Fibroblast of skin of right quadriceps (primary cell): ENCODE measurements at places on chromosomes 2 and 18.

DNA sequence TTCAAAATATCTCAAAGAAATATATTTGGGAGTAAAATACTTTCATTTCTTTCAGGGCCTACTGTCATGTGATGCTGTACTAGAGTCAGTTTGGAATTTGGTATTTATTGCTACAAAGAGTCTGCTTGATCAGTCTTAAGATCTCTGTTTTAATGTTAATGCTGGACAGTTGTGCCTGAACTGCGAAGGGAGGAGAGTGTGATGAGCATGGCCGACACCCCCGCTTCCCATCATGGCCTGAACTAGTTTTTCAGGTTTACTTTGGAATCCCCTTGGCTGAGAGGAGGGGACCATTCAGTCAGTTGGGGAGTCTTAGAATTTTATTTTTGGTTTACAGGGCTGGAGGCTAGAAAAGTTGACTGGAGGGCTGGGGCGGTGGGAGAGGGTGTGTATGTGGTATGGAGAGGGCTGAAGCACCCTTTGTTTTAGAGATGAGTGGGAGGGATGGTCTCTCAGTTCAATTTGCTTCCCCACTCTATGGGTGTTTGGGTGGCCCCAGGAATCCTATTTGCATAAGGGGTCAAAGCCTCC is 20.9 kb upstream of the TEX44 start:
- no peak for DNase-seq

DNA sequence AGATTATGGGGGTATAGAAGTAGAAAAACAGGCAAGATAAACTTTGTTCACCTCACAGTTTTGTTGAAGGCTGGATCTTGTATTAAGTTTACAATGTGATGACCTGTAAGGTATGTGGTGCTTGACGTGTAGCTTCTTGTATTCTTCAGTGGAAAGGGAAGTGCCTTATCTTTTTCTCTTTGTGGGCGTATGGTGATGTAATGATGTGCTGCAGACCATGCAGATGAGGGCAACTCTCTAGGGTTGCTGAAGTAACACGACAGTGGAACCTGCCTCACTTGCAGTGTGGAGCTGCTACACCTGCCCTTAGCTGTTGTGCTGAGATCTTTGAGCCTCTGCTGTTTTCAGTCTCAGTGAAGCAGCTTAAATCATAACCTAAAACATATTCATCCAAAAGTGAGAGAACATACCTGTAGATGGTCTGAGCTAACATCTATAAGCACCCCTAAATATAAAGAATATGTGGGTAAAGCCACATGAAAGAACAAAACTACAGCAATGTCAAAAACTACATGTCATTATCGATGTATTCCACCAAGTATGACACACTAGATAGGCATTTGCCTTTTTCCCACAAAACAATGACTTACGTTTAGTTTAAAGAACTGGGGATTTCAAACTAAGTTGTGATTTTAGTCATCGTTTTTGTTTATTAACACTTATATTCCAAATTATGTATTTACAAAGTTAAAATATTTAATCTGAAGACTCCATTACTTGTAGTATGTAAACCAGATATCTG is 1144.1 kb downstream of the CNTNAP5 start:
- peak; percentile 49 for DNase-seq

DNA sequence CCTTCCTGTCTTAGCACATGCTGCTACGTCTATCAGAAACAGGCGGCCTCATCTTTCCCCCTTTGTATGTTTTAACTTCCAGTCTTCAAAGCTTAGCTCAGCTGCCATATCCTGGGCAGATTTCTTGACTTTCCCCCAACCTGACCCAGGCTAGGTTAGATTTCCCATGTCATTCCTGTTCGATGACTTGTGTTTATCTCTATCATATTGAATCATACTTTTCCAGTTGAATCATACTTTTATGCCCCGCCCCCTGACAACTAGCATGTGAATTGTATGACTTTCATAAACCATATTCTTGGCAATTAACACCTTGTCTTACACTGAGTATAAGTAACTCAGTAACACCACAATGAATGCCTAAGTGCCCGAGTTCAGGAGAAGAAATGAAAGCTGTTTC is 128.3 kb downstream of the CYRIA start:
- DNase-seq: peak; percentile 56

GRCh38 chr2:37614061-37614738 is 57.2 kb downstream of the CDC42EP3 start:
- peak; percentile 92 for DNase-seq

GRCh38 chr2:109347626-109348025 is 218.6 kb downstream of the SH3RF3 start:
- no peak for DNase-seq

GRCh38 chr18:10526561-10526949 is 728 bp downstream of the NAPG start:
- DNase-seq: no peak

- DNase-seq: no peak
These were observed 36.2 kb downstream of the ACOXL start for GRCh38 chr2:110768591-110768990.

GRCh38 chr2:165796129-165796528 is 2.1 kb upstream of the GALNT3 start:
- DNase-seq: no peak

DNA sequence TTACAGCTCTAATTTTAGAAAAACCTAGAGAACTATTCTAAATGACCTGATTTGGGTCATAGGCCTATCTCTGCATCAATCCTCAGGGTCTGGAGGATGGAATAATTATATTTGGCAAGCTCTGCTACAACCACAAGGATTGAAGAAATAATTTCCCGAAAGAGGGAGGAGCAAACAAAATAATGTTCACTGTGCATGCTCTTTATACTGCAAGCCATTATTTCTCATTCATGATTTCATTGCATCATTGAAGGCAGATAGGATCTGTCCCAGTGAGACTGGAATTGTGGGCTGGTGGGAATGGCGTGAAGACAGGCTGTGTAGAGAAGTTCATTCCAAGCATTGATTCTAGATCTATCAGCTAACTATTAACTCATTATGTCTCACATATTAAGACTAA is 12.7 kb upstream of the MAPRE2 start:
- peak; percentile 78 for DNase-seq

GRCh38 chr2:107543793-107544192 is 282.9 kb upstream of the RGPD4 start:
- no peak for DNase-seq

DNA sequence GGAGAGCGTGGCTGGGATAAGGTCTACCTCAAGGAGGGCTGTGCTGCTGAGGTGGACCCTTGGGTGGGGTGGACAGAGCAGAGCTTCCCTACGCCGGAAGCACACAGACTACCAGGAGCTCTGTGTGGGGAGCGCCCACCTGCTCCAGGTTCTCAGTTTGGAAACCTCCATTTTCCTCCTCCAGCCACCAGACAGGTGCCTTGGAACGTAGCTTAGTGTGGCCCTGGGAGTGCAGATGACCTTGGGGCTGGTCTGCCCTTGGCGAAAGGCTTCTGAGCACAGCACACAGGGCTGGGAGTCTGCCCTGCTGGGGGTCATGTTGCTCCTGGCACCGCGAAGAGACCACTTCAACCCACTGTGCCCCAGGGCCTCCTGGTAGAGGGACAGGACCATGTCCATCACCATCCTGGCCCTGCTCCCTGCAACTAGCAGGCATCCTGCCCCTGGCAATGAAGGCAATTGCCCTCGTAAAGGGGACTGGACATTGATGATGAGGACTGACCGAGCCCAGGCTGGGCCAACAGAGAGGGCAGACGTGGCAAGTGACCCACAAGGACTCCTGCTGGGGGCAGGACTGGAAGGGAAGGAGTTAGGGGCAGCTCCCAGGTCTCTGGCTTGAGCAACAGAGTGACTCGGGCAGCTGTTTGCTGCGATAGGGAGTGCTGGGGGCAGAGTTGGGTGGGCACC is 214.7 kb downstream of the CYP26B1 start:
- DNase-seq: no peak

DNA sequence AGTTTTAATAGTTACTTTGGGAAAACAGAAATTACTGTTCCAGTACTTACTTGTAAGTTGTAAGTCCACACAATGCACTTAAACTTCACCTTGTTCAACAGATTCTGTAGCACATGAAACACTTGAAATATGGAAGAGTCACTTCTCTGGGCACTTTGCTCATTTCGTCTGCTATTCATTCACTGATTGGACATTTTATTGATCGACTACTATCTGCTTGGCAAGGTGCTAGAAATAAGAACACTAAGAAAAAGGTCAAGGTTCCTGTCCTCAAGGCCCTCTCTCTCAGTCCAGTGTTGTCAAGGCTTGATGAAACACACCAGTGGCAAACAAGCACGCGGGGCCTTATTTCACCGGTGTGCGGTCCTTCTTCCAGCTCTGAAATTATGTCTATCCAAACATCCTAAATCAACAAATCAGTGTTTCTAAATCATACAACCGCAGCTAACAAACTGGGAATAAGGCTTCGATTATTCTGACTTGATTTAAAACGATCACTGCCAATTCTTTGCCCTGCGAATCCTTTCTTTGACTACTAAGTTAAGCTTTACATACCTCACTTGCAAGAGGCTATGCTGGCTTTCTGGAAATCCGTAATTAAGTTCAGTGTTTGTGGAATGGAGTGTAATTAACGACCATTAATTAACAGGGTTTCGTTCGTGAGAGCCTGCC is 780 bp upstream of the ITGAV start:
- DNase-seq: no peak

DNA sequence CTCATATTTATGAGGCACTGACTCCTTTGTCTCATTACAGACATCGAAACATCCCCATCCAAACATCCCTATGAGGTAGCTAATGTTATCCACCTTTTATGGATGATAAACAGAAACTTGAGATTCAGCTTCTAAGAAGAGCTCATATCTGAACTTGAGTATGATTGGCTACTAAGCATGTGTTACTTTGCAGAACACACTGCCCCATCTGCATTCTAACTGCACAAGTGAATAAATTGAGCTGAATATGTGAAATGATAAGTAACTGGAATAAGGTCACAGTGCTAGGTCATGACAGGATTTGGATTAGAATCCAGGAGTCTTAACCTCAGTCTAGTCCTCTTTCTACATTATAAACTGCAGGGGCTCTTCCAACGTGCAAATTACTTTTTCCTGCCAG is 172.7 kb downstream of the SETBP1 start:
- DNase-seq: no peak

GRCh38 chr18:36620788-36621187 is 208.0 kb downstream of the TPGS2 start:
- DNase-seq: peak; percentile 38

- DNase-seq: no peak
These were observed 737 bp upstream of the MAPK4 start for GRCh38 chr18:50558948-50559751.

- no peak for DNase-seq
These were observed 24.2 kb upstream of the COX7A2L start for GRCh38 chr2:42385225-42385624.

- peak; percentile 36 for DNase-seq
These were observed 117.4 kb downstream of the LRATD1 start for GRCh38 chr2:14749884-14750283.

DNA sequence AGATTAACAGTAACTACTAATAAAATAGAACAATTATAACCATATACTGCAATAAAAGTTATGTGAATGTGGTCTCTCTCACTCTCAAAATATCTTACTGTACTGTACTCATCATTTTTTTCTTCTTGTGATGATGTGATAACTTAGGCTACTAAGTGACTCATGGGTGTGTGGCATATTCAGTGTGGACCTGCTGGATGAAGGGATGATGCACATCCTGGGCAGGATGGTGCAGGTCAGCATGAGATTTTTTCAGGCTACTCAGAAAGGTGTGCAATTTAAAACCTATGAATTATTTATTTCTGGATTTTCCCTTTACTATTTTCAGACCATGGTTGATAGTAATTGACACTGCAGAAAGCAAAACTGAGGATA is 90.7 kb downstream of the NCKAP5 start:
- DNase-seq: peak; percentile 31

GRCh38 chr2:144454466-144455287 is 65.2 kb downstream of the ZEB2 start:
- peak; percentile 42 for DNase-seq

GRCh38 chr2:206063635-206064034 is 22.3 kb downstream of the INO80D start:
- DNase-seq: no peak

DNA sequence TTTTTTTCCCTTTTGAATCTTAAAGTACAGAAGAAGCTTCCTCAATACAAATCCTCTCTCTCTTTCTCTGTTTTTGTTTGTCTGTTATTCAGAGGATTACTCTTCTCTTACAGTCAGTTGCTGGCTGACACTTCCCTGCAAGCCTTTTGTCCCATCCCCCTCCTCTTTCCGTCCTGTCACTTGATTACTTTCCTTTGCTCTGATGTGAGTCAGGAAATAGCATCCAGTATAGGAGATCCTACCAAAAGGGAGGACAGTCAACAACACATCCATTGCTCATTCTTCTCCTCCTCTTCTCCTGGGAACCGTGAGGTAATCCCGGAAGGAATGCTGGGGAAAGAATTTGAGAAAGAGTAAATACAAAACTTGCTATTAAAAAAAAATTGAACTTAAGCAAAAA is 79.3 kb upstream of the SCN7A start:
- DNase-seq: peak; percentile 63

- no peak for DNase-seq
These were observed 7.7 kb downstream of the MAPRE3 start for GRCh38 chr2:26978061-26978596.

GRCh38 chr2:158808426-158808825 is 13.3 kb downstream of the DAPL1 start:
- no peak for DNase-seq

GRCh38 chr2:2021995-2022394 is 277.7 kb upstream of the PXDN start:
- no peak for DNase-seq

GRCh38 chr2:228938629-228939028 is 332.5 kb downstream of the PID1 start:
- peak; percentile 23 for DNase-seq

DNA sequence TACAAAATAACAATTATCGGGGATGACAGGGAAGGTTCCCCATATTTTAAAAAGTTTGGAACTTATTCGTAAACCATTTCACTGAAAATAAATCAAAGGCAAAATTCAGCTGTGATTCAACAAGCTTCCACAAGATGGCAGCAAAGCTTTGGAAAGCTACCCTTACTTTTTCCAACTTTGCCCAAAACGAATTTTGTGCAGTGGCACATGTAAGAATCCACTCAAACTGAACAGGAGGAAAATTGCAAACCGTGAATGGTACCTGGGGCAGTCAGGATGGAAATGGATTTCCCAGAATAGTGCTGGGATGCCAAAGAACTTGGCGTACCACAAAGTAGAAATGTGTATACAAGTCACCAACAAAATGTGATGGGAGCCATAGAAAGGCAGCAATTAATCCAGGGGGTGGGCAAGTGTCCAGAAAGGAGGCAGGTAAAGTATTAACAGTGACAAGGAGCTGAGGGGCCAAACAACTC is 10.7 kb downstream of the RPL31 start:
- DNase-seq: peak; percentile 41
